ENCODE measurements at places on chromosomes 13 and 19.

GRCh38 chr19:33677745-33678426 is 56.1 kb downstream of the CHST8 start:
- no peaks in the 10 kb centered on the region for H3K36me3 ChIP-seq
- DNase-seq, result no peak
- no peaks in the 10 kb centered on the region for H3K4me1 ChIP-seq
- H3K27me3 ChIP-seq, result peaks cover 4% of the 10 kb centered on the region
- no peak overlapping the region for H3K4me3 ChIP-seq
- no peak overlapping the region for H3K27ac ChIP-seq

- H3K4me3 ChIP-seq, result no peak overlapping the region
- no peaks in the 10 kb centered on the region for H3K36me3 ChIP-seq
- H3K27ac ChIP-seq, result no peak overlapping the region
Measured at GRCh38 chr13:96223231-96223630, 133.3 kb downstream of the HS6ST3 start.

DNA sequence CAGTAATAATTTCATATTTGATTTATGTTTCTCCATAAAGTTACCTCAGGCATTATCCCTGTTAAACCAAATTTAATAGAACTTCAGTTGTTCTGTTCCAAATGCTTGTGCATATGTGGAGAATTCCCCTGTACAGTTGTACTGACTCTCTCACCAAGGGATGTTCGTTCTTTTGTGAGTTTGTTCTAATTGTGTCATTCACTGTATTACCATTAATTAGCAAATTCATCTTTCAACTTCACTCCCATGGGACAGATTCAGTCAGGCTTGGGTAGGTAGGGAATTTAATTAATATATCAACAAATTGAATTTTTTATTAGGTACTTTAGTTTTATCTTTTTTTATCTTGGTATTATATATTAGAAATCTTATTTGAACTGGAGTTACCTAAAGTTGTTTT is 265.4 kb downstream of the DCT start:
- H3K36me3 ChIP-seq, result no peaks in the 10 kb centered on the region
- H3K4me1 ChIP-seq, result peaks cover 5% of the 10 kb centered on the region
- DNase-seq, result no peak
- H3K27ac ChIP-seq, result no peak overlapping the region

DNA sequence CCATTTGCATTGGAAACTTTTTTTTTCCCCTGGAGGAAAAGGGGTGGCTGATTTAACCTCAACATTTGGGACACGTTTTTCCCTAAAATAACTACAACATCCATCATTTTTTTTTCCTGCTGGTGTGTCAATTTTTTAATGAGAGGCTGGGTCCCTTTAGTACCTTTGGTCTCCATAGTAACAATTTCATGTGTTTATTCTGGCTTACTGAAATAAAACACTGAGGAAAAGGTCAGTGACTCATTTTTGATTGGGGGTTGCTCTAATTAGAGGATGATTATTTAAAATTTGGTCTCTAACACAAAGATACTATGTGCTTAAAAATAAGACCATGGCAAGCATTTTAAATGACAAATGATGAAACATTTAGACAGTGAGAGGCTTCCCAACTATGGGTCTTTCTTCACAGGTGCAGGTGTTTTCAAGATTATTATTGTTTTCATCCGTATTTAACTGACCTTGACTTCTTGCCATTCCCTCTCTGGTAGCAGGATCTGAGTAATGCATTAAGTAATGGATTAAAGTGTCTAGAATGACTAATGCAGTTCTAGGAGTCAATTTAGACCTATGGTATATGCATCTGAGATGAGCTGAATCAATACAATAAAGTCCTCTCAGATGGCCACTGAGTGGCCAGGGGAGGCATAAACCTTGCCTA is 406.4 kb downstream of the KCNRG start:
- H3K4me1 ChIP-seq, result peaks cover 20% of the 10 kb centered on the region
- H3K27ac ChIP-seq, result peak overlapping the region; percentile 64
- H3K27me3 ChIP-seq, result peaks cover 3% of the 10 kb centered on the region
- no peak for DNase-seq
- H3K4me3 ChIP-seq, result no peak overlapping the region
- no peaks in the 10 kb centered on the region for H3K36me3 ChIP-seq

DNA sequence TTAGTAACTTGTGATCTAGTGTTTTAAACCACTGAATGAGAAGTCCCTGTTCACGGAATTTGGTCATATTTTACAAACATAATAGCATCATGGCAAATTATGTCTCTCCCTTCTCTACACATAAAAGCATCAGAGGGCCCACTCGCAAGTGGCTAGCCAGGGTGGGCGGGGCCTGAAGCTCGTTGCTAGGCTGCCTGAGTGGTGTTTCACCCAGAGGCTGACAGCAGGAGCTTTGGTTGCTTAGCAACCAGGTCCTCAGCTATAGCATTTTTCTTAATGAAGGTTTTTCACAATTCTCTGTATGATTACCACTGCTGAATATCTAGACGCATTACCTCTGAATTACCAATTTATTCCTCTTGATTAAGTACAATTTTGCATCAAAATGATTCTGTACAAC is 126.5 kb downstream of the NALCN start:
- no peak overlapping the region for H3K27ac ChIP-seq
- DNase-seq, result no peak
- H3K4me3 ChIP-seq, result no peak overlapping the region
- H3K27me3 ChIP-seq, result peaks cover 3% of the 10 kb centered on the region

- H3K27me3 ChIP-seq, result no peaks in the 10 kb centered on the region
- peaks cover 38% of the 10 kb centered on the region for H3K4me1 ChIP-seq
- peak overlapping the region; percentile 76 for H3K4me3 ChIP-seq
- peak; percentile 64 for DNase-seq
- H3K27ac ChIP-seq, result peak overlapping the region; percentile 97
- no peaks in the 10 kb centered on the region for H3K36me3 ChIP-seq
Measured at GRCh38 chr19:12779162-12779993, 4.0 kb upstream of the HOOK2 start.

GRCh38 chr19:12085074-12085818 is 20.7 kb downstream of the ZNF844 start:
- no peaks in the 10 kb centered on the region for H3K27me3 ChIP-seq
- peaks cover 3% of the 10 kb centered on the region for H3K36me3 ChIP-seq
- H3K27ac ChIP-seq, result no peak overlapping the region
- no peak overlapping the region for H3K4me3 ChIP-seq
- DNase-seq, result no peak
- no peaks in the 10 kb centered on the region for H3K4me1 ChIP-seq

All from activated CD8-positive, alpha-beta memory T cell treated with anti-CD3 and anti-CD28 coated beads, Interleukin-2, amount 10 ng/mL, durations not matched to agents 7 days and 5 days (primary cell).